ENCODE measurements at places on chromosomes 12 and 14.

GRCh38 chr12:41302979-41303403 is 114.9 kb downstream of the PDZRN4 start:
- no peak for DNase-seq

DNA sequence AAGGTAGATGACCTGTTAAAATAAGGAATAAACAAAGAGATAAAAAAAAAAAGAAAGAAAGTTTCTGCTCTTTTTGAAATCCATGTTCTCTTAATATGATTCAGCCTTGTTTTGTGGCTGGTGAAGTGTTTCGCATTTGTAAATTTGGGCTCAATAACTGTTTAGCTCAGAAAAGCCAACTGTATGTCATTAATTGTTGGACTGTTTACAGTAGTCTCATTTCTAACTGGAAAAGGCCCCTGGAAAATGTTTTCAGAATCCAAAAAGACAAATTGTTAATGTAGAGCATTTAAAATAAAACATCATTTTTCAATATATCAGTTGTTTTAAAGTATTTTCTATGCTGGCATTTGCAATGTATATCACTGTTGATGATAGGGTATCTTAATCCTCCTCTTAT is 47.4 kb upstream of the DYRK2 start:
- no peak for DNase-seq

DNA sequence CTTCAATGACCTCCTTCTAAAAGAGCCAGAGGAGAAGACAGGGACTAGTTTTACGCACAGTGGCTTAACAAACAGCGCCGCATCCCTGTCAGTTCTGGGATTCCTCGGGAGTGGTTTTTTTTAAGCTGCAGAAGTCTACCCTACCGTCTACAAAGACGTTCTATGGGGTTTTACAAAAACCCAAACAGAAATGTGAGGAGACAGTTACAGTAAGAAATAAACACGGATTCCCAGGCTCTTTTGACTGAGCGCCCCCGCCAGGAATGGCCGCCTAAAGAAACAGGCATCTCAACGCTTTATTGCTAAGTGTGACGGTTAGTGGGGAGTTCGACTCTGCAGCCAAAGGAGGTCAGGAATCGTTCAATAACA is 484 bp downstream of the ALKBH1 start:
- DNase-seq, result peak; percentile 20

DNA sequence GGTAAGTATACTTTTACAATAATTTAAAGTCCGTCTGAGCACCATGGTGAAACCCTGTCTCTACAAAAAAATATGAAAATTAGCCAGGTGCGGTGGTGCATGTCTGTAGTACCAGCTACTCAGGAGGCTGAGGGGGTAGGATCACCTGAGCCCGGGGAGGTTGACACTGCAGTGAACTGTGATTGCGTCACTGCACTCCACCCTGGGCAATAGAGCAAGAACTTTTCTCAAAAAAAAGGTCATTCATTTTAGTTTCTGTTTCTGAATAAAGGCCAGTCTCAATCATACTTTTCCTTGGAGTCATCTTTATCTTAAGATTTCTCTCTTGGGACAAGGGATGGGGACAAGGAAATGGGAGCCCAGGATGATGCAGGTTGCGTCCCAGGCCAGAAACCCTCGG is 12.9 kb downstream of the ANKRD13A start:
- DNase-seq, result no peak
